ENCODE measurements at places on chromosomes 13 and 19.
A peak's percentile ranks its signal among the peaks of the same experiment; 100 is the strongest.

DNA sequence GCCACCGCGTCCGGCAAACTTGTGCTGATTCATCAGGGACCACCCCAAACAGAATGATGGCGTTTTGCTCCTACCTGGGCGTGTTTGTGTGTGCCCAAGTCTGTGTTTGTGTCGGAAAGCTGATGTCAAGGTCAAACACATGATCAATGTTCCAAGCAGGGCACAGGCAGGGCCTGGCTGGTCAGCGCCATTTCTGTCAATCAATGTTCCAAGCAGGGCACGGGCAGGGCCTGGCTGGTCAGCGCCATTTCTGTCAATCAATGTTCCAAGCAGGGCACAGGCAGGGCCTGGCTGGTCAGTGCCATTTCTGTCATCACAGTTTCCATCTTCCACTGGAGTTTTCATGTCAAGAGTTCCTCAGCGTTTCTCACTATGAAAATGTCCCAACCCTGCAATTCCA lies 14.9 kb upstream of the GRTP1 start:
- DNase-seq, result no peak

DNA sequence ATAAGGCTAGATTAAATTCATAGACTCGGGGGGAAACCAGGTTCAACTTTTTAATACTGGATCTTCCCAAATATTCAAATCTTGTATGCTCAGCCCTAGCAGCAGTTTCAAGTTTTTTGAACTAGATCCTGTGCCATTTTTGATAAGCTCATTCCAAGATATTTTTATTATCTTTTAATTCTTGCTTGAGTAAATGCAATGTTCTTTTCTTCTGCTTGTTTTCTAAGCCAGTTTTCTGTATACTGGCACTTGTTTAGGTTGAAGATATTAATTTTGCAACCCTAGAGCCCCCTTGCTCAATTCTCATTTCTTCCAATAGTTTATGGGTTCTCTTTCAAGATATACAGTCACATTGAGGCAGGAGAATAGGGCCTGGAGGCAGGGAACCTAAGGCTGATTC lies 13.1 kb upstream of the PNMA8C start:
- DNase-seq, result no peak

GRCh38 chr19:39110263-39110967 lies 15.2 kb upstream of the PAK4 start:
- DNase-seq, result no peak

DNA sequence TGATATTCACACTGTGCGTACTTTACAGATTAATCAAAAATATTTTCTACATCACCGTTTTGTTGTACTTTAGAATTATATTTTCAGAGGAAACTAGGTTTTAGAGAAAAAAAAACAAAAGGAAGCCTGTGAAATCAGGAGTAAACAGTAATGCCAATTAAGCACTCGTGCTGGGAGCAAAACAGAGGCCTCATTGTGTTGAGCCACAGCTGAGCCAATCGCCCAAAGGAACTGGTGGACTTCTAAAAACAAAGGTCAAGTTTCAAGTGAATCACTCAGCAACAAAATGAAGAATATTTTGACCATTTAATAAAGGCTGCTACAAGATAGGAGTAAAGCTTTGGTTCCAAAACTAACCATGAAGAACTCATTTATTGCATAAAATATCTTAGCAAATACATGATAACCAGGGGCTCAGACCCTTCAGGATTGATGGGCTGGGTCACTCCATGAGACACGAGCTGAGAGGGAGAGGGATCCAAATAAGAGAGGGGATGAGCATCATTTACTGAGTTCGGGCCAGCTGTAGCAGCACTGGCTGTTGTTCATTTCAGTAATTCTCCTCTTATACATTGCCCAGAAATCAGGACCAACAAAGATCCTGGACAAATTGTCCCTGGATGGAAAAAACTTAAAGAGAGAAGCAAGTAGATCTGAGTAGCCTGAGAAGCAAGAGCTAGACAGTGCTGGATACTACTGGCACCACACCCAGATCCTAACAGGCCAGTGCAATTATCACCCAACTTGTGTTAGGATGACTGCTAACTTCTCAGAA lies 8.3 kb upstream of the NALCN start:
- no peak for DNase-seq

GRCh38 chr19:12669270-12670158 lies 2.9 kb downstream of the WDR83 start:
- DNase-seq, result no peak

GRCh38 chr13:112743451-112744167 lies 53.8 kb downstream of the ATP11A start:
- DNase-seq, result no peak

DNA sequence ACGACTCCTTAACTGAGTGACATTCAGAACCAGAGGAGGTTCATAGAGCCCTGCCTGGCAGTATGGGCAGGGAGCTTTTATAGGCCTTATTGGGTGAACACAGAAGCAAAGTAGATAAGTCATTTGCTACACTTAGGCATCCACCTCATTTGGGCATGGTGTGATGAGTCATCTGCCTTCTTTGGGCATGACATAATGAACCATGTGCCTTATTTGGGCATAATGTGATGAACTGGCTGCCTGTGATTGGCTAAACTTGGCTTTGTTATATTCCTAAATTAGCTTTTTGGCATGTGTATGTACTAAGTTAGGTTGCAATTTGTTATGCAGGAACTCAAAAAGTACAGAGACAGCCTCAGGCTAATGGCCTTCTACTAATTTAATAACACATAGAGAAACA lies 2210.2 kb upstream of the PCDH20 start:
- no peak for DNase-seq

DNA sequence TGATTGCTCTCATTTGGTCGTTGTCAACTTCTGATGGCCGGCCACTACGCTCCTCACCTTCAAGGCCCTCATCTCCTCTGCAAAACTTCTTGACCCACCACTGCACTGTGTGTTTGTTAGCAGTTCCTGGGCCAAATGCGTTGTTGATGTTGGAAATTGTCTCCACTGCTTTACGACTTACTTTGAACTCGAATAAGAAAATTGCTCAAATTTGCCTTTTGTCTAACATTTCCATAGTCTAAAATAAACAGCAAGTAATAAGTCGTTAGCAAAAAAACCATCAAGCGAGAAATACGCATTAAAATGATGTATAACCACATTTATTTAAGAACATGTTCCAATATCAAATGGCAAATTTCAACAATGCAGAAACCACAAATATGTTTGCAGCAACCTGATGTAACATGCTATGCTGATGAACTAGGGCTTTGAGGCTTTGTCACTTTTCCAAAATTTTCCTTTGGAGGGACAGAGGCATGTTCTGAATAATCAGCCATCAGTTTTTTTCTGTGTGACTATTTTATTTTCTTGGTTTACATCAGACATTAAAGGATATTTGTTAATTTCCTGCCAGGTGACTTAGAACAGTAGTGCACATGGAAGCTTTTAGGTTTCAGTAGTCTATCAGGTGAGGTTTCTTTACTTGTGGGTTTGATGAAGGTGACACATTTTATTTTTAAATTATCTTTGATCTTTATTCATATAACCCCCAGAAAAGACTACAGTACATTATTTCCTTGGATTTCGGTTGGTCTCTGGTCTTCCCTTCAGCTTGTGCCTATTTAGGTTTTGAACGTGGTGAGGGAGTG lies 74.7 kb upstream of the TEX29 start:
- no peak for DNase-seq

- DNase-seq, result no peak
Observed at GRCh38 chr19:13461536-13461935, 44.7 kb downstream of the CACNA1A start.

DNA sequence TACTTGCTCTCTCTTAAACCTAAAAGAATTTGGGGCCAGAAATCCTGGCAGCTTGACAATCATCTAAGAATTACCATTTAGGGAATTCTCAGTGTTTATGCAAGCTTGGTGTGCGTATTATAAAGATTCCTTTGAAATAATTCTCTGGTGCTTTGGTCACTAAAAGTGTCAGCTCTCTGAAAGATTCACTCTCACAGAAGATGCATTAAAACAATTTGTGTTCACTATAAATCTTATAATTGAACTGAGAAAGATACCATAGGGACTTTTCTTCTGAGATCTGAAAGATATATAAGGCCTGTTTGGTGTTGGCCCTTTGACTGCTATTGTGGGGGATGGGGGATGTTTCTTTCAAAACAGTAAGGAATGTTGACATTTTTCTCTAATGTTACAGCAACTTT lies 27.3 kb downstream of the EPSTI1 start:
- DNase-seq, result peak; percentile 63

- no peak for DNase-seq
Observed at GRCh38 chr19:36128392-36128736, 11.5 kb upstream of the CAPNS1 start.

DNA sequence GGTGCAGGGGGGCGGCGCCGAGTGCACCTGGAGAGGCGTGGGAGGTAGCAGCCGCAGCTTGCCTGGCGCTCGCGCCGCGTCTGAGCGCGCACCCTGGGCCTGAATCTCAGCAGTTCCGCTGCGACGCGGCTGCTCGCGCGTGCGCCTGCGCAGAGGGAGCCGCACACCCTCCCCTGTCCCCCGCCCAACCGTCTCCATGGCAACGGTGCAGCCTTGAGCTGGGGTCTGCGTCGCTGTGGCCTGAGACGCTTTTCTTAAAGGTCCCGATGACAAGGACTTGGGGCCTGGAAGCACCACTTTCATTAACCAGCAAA lies at the start of gene PNMA8B:
Gene PNMA8B (minus strand): TSS at position 82 of the 314 bp plus-strand sequence. CDS start 402 bp downstream, outside the sequence.
- no peak for DNase-seq

GRCh38 chr13:39362652-39363381 lies 240.2 kb downstream of the LHFPL6 start:
- no peak for DNase-seq

DNA sequence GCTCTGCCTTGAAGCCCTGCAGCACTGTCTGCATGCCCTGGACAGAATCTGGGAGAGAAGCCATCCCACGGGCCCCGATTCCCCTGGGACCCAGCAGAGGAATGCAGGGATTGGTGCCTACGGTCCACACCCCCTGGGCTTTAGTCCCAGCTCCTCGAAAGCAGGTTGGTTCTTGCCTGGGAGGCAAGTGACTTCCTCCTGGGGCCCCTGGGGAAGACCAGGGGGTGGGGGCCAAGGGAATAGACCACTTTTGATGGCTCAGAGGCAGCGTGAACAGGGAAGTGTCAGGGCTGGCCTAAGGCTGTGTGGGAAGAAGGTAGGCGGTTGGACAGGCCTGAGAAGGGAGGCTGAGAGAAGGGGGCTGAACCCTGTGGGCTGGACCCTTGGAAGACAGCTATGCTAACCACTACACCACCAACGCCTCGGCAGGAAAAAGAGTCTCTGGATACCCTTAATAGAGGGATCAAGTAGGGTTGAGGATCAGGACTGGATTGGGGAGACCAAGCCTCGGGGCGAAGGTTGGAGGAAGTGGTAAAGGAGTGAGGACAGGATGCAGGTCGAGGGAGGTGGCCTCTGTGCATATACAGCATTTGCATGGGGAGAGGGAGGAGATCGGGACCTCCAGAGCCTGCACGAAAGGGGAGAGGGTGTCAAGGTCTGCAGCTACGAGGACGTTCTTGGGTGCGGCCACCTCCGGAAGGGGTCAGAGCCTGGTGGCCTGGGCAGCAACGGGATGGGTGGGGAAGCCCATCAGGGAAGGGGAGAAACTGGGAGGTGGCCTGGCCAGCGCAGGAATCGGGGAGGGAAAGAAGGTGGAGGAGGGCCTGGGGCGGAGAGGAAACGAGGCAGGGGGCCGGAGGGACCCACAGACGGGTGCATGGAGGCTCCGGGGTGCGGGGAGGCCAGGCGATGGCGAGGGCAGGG lies 709 bp downstream of the DPP9 start:
- peak; percentile 33 for DNase-seq

- no peak for DNase-seq
Observed at GRCh38 chr13:113639616-113640262, 18.3 kb downstream of the ATP4B start.

DNA sequence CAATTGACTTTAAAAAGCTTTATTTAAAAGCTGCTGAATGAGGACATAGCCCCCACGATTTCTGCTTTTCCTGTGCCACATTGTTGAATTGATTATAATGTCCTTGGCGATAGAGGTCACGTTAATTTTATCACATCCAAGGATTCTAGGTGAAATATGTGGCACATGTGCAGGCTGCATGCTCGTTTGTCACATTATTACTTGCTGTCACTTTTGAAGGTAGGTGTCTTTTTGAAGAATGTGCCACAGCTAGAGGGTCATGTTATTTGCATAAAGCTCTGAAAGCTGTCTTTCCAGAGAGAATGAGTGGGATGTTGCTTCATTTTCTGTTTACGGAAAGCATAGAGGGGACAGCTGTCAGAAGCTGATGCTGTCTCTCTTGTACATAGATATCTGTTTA lies 927.6 kb upstream of the ATXN8OS start:
- no peak for DNase-seq

GRCh38 chr19:58350001-58350861 lies 3.1 kb downstream of the A1BG start:
- DNase-seq, result no peak

- peak; percentile 31 for DNase-seq
Observed at GRCh38 chr13:99312493-99312883, 5.3 kb upstream of the GPR183 start.

DNA sequence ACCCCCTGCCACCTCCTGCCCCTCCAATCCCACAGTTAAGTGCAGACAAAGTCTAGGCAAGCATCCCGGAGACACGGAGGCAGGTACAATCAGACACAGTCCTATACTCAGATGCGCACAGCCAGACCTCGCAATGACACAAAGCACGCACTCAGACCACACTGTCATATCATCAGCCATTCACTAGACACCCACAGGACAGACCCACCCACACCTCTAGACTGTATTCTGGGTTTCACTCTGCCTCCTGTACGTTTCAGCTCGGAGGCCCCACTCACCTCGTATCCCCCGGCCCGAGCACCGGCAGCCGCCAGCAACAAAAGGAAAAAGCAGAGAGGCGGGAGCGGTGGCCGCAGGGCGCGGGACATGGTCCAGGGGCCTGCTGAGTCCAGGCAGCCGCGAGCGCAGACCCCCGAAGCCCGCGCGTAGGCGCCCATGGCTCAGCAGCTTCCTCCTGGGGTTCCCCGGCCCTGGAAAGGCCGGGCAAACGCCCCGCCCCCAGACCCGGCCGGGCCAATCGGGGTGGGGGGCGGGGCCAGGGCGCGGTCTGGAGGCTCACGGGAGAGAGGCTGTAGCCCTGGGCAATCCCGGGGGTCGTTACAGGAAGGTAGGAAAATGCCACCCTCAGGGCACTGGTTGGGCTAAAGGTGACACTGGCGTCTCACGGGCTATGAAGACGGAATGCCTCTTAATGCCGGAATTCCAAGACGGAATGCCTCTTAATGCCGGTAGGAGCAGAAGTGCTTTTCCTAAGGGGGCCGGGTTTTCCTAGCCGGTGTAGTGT lies at the start of the genes MAN2B1 and WDR83:
Gene MAN2B1 (minus strand): TSS at position 478 of the 784 bp plus-strand sequence. CDS start 41 bp downstream, at position 437.
Gene WDR83 (plus strand): TSS at position 543 of the 784 bp plus-strand sequence. CDS start 2,984 bp downstream, outside the sequence.
- no peak for DNase-seq

- no peak for DNase-seq
Observed at GRCh38 chr19:34692549-34692948, 15.1 kb downstream of the ZNF302 start.

- no peak for DNase-seq
Observed at GRCh38 chr19:45153339-45154063, 7.3 kb downstream of the NKPD1 start.

DNA sequence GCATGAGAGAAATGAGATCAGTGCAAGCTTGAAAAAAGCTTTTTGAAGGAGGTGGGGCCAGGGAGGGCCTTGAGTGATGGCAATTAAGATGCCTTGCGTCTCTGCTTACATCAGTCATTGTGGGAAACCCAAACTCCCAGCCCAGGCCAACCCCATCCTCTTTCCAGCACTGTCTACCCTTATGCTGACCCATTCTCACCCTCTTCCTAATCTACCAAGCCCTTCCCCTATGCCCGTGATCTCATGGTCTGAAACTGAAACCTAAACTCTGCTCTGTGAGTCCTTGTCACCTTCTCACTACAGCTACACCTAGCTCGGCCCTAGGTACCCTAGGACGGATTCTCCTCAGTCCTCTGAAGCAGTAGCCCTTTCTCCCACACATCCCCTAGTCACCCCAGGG lies 36.0 kb upstream of the SERP2 start:
- DNase-seq, result no peak

Data from AG04449 (cell line).